ENCODE measurements at places on chromosomes 1 and 21.

DNA sequence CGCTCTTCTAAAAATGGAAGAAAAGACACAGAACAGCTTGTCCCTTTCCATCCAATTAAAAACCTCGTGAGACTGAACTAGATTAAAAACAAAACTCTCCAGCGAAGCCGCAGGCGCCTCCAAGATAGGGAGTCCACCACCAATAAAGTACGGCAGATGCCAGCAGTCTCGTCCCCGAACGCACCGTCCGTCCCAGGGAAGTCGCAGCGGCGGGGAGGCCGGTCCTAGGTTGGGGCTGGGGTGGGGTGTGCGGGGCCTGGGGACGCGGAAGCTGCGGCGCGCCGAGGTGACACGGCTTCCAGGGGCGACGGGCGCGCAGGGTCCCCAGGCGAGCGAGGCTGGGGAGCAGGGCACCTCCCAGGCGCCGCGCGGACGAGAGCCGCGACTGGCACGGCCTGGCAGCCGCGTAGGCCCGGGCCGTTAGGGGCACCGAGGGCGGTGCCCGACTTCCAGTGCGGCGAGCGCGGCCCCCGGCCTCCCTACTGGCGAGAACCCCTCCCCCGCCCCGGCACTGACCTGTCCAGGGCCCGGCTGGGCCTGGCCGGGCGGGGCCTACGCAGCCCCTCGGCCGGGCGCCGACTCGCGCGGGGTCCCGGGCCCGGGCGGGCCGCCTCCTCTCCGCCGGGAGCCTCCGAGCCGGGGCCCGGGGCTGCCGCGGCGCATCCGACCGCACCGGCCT is 28.3 kb upstream of the A3GALT2 start:
- DNase-seq, result no peak

- no peak for DNase-seq
Observed at GRCh38 chr1:51946300-51946699, 44.2 kb downstream of the RAB3B start.

GRCh38 chr1:36910886-36911540 is 123.3 kb downstream of the GRIK3 start:
- DNase-seq, result no peak

GRCh38 chr1:194084755-194085154 is 898.3 kb upstream of the B3GALT2 start:
- DNase-seq, result no peak

GRCh38 chr1:110255392-110255787 is 45.3 kb downstream of the KCNC4 start:
- no peak for DNase-seq

DNA sequence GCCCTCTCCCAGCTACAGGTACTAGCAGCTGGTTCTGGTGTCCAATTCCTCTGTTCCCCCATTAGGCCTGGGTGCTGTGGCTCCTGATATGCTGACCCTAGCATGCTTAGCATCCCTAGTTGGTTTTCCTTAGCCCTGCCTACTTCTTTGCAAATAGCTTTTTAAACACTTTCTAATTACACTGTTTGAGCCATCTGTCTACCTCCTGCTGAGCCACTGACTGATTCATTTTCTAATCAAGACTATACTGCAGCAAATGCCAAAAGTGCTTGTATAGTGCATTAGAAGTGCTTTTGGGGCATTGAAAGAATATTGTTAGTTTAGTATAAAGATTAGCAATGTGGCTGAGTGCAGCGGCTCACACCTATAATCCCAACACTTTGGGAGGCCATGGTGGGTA is 36.3 kb downstream of the ERICH3 start:
- no peak for DNase-seq

DNA sequence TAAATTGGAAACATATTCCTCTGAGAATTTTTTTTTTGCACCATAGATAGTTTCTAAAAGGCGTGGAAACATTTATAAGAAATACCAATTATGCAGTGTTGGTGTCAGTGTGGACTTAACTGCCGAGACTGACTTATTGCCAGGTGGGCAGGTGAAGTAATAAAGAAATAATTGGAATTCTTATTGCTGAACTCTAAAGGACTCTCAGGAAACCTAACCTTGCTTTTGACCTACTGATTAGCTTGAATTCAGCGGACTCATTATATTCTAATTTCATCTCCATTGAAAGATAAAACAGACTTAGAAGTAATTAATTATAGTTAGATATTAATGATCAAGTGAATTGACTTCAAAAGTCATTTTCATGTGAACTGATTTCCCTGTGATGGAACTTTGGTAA is 26.3 kb downstream of the KCNK1 start:
- no peak for DNase-seq

DNA sequence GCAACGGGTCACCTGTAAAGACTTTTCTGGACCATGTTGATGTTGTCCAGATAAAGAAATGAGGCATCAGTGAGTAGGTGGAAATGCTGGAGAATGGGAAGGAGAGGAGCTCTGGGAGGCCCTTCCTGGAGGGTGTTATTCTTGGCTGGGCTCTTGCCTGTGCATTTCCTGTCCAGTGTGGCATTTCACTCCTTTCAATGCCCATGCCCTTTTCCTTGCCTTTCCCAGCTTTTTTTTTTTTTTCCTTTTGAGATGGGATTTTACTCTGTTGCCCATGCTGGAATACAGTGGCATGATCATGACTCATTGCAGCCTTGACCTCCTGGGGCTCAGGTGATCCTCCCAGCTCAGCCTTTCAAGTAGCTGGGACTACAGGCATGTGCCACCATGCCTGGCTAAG is 11.8 kb downstream of the NOS1AP start:
- DNase-seq, result no peak

DNA sequence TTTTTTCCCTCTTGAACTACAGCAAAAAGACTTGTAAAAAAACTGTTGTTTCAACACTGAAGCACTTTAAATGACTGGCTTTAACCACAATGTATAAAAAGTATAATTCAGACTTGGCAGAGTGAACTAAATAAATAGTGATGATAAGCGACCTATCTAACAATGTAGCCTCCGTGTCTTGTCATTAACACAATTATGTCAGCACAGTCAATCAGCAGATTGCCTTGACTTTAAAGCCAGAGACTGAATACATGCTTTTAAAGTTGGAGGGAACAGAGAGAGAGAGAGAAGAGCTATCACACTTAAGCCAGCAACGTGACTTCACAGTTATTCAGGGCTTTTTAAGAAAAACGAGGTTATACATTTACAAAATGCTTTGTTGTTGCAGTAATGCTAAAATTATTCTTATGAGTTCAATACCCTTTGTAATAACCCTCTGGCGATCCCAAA is 378.1 kb downstream of the LMO4 start:
- DNase-seq, result no peak

DNA sequence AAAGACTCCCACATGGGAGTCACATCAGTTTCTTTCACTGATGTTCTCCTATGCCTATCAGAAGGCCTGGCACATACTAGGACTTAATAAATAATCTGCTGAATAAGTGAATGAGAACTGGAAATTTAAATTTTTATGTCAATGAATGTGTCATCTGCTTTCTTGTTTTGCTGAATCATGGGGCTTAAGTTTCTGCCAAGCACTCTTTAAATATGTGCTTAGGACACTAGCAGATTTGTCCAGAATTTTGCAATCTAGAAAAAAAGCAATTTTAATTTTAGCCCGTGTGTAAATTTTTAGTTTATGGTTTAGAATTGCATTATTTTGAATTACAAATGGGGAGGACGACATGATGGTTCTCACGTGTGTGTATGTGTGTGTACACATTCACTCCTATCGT is 803.1 kb downstream of the USP25 start:
- no peak for DNase-seq

GRCh38 chr1:230326971-230327891 is 98.9 kb downstream of the PGBD5 start:
- no peak for DNase-seq

- no peak for DNase-seq
Observed at GRCh38 chr21:36692835-36693488, 6.0 kb upstream of the SIM2 start.

DNA sequence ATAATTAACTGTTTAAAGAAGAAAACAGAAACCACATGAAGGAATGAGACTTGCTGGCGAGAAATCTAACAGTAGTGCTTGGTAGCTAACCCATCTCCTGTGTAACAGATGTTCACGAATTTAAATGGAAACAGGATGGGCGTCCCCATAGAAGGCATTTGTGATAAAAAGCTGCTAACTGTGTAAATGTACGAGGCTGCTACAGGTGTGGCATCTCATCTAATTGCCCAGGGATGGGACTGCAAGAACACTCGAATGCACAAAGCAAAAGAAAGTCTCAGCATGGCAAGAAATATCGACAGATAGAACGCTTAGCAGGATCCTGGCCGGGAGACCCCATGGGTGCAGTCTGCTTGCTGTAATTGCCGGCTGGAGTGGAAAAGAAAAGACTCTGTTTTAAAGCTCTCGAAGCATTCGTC is 112.7 kb downstream of the RUNX1 start:
- no peak for DNase-seq

DNA sequence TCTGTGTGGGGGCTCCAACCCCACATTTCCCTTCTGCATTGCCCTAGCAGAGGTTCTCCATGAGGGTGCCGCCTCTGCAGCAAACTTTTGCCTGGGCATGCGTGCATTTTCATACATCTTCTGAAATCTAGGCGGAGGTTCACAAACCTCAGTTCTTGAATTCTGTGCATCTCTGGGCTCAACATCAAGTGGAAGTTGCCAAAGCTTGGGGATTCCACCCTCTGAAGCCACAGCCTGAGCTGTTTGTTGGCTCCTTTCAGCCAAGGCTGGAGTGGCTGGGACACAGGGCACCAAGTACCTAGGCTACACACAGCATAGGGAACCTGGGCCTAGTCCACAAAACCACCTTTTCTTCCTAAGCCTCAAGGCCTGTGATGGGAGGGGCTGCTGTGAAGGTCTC is 235.3 kb downstream of the PDE4B start:
- no peak for DNase-seq

- DNase-seq, result no peak
Observed at GRCh38 chr1:203128716-203129500, 1.4 kb downstream of the ADORA1 start.

DNA sequence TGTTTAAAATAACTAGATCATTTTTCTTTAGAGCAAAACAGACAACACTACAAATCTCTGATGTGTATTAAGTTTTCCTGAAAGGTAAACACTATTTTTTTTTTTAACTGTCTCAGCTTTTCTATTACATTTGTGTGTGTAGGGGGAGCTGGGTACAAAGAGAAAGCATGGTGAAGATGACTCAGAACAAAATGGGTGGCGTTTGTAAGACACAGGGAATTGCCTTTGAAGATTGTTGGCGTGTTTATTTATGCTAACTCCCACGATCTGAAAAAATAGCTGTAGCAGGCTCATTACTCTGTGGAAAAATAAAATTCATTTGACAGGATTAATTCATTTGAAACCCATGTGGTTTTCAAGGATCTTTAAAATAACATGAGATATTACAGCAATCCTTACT is 285.1 kb downstream of the RYR2 start:
- no peak for DNase-seq

DNA sequence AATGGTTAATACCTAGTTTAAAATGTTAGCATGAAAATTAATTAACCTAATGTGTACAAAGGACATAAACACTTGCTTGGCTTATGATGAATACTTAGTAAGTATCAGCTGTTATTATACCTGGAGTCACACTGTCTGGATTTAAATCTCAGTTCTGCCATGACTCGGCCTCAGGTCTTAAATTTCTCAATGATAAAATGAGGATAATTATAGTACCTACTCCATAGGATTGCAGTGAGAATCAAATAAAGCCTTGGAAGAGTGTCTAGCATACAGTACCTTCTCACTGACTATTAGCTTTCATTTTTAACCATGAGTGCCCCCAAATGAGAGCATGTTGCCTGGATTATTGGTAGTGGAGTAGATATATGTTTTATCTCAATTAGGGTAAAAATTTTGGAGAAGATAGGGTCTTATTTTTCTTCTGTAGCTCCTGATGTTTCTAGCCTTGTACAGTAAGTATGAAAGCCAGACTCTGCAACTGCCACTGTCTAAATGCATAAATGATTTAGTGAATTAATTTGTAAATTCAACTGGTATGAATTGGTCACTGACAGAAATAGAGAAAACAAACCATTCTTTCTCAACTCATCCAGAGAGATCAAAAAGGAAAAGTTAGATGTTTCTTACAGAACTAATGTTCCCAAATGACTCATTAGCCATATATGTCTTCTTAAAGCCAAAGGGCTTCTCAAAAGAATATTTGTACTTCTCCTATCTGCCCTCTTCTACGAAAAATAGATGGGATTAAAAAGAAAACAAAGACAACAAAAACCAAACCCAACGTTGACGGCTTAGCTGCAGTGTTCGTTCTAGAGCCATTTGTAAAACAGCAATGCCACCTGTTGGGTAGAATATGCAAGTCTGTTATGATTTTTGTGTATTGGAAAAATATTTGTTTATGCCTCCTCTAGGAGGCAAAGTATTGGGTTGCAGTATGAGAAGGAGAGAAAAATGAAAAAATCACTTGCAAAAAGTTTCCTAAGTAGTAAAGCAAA is 53.8 kb upstream of the MROH9 start:
- no peak for DNase-seq

All from NCI-H187 treated with DMSO at 0.1 percent for 48 hours (cell line).